ENCODE measurements at places on chromosomes 13 and 19. TPM values are rescaled to one million over a fixed set of nuclear protein-coding genes. Genes with fewer than 3 reads are reported as not detected.
A peak's percentile ranks its signal among the peaks of the same experiment; 100 is the strongest.

DNA sequence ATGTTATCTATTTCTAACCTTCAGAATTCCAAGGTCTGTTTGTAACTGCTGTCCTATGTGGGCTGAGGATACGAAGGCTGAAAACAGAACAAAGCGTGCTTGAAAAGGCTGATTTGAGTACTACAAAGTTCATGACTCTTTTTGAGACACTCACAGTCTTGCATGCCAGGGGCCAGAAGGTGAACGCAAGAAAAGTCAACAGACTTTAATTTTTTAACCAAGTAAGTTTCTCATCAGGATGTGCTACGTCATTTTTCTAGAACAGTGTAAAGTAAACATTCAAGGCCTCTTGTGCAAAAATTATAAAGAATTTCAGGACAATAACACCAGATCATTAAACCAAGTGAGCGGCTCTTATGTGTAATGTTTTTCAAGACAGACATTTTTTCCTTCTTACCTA, 163.5 kb downstream of the COG6 start:
- DNase-seq, result no peak

DNA sequence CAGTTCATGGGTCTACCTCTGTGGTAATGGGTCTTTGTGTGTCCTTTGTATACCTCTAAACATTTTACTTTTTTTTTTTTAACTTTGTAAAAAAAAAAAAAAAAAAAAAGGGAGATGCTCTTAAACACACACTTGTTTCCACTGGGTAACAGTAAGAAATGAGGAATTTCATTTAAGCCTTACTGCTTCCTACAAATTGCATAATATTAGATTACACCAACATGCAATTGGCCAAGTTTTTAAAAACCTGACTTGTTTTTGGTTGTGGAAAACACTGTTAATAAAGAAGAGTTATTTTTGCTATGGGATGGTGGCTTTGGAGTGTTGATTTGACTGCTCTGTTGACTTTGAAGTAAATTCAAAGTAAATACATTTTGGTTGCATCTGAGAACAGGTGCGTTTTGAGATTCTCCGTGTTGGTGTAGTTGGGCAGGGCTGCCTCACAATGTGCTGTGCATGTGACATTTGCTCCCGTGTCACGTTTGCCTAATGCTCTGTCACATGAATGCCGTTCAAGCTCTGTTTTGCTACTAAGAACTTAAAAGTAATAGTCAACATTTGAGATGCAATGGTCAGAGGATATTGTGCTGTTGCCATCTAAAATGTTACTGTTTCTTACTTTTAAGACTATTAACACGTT, 202.4 kb downstream of the LMO7 start:
- DNase-seq, result no peak

- no peak for DNase-seq
Observed at GRCh38 chr13:57302604-57303003, 135.6 kb downstream of the PRR20E start.

DNA sequence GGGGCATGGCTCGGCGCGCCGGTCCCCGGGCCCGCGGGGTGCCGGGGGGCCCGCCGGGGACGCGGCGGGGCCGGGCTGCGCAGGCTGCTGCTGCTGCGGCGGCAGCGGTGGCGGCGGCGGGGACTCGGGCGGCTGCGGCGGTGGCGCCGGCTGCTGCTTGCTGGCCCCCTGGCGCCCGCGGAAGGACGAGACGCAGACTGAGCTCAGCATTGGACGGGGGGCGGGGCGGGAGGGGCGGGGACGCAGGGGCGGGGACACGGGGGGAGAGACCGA, 368 bp downstream of the KCNC3 start:
- no peak for DNase-seq

- no peak for DNase-seq
Observed at GRCh38 chr13:25742220-25742619, 309.6 kb downstream of the SHISA2 start.

DNA sequence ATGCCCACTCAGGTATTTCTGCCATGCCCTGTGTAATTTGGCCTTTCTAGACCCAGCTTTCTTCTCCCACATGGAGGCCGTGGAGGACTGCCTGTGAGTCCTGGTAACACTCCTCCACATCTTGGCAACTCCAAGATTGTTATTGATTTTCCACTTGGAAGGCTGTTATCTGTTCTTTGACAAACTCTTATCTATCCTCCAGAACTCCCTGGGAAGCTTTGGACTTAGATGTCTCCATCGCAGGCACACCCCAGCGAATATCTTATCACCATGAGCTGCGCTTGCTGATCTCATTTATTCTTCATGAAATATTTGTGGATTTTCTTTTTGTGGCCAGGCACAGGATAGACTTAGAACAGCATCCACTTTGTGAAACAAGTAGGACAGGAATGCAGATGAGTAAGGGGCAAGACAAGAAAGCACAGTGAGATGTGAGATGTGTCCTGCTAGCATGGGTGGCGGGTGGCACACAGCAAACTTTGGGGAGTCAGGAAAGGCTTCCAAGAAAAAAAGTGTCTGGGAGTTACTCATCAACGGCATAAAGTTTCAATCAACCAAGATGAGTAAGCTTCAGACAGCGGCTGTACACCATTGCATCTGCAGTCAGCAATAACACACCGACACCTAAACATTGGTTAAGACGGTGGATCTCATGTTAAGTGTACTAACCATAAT, 84.5 kb upstream of the IRS2 start:
- DNase-seq, result no peak

DNA sequence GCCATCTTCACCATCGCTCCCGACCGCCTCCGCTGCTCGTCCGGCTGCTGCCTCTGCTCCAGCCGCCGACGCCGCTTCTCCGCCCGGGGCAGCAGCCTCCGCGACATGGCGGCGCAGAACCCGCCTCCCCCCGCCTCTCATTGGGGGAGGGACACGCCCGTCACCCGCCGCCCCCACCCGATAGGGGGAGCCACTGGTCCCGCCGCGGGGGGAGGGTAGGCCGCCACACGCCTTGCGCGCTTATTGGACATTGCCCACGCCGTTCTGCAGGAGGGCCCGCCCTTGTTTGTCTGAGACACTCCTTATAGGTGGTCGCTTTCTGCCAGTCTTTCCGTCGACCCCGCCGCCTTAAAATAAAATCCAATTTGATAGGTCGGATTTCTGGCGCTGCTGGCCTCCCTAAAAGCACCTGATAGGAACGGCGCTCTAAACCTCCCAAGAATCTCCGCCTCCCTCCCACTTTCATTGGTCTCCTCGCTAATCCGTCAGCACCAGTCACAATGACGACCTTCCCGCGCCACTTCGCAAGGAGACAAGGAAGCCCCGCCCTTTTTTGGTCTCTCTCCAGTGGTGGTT, at the start of gene HNRNPL:
Gene HNRNPL, minus strand, starts transcription at position 127 of the 576 bp plus-strand sequence. Its CDS starts 20 bp downstream, at position 107.
- peak; percentile 99 for DNase-seq

GRCh38 chr13:99496184-99497142, 4.8 kb upstream of the TM9SF2 start:
- DNase-seq, result peak; percentile 90

GRCh38 chr19:7489609-7490044, 792 bp upstream of the PEX11G start:
- DNase-seq, result no peak

- DNase-seq, result no peak
Observed at GRCh38 chr13:64767054-64767453, 2463.1 kb downstream of the PCDH9 start.

The HCST gene
- total RNA-seq, result 50.7 TPM

The ZAR1L gene
- not detected for total RNA-seq

The PRTN3 gene
- total RNA-seq, result not detected

The SAMD4B gene
- total RNA-seq, result 51.3 TPM

The S1PR4 gene
- total RNA-seq, result 34.0 TPM

The KISS1R gene
- 9.9 TPM for total RNA-seq

The LILRA1 gene
- total RNA-seq, result not detected
